ENCODE measurements at places on chromosomes 3 and 15.

- no peak for DNase-seq
These were observed 135.5 kb downstream of the CNTN6 start for GRCh38 chr3:1228289-1228688.

- DNase-seq = no peak
These were observed 402.1 kb downstream of the PDCD6IP start for GRCh38 chr3:34200576-34200975.

DNA sequence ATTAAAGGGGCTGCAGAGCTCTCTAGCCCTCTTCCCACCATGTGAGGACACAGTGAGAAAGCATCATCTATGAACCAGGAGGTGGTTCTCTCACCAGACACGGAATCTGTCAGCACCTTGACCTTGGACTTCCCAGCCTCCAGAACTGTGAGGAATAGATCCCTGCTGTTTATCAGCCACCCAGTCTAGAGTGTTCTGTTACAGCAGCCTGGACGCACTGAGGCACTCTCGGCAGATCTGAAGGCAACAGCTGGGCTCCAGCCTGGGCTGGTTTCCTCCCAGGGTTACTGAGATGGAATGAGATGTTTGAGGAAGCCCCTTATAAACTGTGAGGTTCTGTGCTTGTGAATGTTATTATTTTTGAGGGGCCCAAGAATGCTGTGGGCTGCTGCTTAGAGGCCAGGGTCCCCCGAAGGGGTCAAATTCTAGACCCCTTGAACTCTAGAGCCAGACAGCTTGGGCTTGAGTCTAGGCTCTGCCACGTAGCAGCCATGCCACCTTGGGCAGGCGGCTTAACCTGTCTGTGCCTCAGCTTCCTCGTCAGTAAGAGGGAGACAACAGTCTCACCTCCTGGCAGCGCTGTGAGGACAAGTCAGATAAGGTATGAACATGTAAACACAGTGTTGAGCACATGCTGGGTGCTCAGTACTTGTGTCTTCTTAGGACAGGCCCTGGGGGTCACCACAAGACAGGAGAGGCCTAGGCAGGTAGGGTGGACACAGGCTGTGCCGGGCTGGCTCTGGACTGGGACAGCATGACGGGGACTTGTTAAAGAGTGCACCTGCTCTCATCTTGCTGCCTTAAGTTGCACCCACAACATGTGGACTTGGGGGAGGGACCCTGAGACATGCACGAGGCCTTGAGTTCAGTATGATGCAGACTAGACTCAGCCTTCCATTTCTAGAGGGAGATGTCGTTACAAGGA lies 49.2 kb downstream of the MGLL start:
- no peak for DNase-seq

GRCh38 chr15:23067416-23067815 lies 28.0 kb upstream of the TUBGCP5 start:
- no peak for DNase-seq

DNA sequence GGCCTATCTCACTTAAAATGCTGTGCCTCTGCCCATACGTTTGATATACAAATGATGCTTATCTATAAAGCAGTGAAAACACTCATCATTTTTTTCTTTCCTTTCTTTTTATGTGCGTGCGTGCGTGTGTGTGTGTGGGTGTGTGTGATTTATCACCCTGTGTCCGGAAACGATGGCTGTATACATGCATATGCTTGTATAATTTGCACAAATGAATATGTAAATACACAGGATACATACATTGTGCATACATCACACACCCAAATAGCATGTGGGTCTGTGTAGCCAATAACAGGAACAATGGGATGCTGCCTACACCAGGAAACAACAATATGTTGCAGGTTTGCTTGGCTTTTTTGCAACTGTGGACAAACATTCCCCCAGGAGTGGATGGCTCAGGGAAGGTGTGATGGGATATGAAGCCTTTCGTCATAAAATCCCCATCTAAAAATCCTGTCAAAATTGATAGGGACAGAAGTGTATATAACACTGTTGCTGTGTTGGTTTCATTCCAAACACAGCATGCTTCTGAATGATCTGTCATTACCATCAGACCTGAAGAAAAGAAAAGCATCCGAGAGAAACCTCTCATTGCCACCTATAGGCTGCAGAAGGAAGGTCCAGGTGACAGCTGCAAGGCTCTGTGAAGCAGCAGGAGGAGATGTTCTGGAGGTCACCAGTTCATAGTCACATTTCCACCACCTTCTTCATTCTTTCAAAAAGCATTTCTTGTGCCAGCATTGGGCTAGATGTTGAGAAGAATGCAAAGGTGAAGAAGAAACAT lies 503.9 kb upstream of the NR2F2 start:
- no peak for DNase-seq

DNA sequence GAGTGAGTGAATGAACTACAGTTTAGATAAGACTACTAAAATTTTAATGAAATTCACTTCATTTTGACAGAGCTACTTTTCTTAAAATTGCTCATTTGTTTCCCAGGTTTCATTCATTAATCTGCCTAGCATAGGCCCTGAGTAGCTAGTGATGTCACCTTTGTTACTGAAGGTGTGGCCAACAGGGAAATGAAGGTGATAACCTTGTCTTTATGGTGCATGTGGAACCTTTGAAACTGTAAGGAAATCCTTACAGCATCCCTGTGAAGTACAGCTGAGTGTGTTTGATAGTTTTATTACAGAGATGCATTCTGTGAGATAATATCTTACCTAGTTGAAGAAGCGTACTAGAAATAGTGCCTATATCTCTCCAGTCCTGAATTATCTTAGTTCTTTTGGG lies 112.9 kb downstream of the AKAP13 start:
- DNase-seq = no peak

- DNase-seq = no peak
These were observed 12.8 kb upstream of the MEX3B start for GRCh38 chr15:82058517-82059204.

DNA sequence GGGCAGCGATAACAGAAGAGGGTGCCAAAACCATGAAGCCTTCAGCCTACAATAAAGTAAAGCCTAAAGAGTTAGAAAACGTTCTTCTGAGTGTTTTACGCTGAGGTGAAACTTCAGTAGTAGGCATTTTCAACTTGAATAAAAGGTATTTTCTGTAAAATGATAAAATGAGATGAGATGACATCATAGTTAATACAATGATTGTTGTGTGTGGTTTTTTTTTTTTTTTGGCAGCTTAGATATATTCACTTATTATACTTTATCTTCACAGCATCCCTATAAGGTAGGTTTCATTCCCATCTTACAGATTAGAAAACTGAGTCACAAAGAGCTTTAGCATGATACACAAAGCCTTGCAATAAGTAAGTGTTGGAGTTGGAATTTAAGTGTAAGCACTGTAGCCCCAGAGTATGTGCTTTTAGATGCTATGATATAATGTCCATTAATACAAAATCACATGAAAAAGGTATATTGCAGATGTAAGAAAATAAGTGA lies 291.9 kb upstream of the GRM7 start:
- no peak for DNase-seq

GRCh38 chr3:14277557-14277956 lies 98.9 kb downstream of the LSM3 start:
- no peak for DNase-seq

DNA sequence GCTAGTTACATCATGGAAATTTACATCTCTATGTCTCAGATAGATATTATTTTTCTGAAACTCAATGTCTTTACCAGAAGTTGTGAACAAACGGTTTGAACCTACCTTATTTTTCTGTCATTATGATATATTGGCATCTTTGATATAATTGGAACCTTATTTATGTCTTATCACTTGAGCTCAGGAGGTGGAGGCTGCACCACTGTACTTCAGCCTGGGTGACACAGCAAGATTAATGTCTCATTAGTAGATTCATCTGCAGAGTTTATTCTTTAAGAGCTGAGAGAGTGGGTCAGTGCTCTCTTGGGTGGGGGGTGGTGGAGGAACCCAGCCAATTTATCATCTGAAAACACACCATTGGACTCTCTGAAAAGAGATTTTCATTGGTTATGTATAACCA lies 21.4 kb downstream of the SCG3 start:
- no peak for DNase-seq

DNA sequence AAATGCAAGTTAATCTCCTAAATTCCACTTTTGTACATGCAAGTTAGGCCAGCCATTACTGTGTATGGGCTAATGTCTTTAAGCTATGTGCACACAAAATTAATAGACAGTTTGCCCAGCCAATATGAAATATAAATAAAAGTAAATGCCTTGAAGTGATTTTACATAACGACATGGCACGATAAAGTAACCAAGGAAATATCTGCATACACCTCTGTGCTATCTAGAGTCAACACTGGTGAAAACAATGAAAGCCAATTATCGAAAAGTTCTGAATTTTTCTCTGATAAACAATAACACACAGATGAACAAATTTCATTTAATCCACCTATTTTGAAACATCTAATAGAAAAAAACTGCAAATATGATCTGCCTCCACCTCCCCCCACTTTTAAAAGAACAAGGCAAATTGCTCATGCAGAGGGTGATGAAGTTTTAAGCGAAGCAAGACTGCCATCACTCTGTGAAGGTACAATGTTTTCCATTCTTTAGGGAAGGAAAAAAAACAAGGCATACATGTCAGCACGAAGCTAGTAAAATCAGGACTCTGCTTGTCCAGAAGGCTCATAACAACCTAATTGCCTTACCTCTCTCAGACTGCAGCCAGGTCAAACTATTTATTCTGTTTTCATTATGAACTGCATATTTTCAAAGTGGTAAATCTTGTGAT lies 317.7 kb downstream of the MECOM start:
- DNase-seq = no peak

GRCh38 chr3:148643389-148643840 lies 54.3 kb upstream of the AGTR1 start:
- DNase-seq = no peak

DNA sequence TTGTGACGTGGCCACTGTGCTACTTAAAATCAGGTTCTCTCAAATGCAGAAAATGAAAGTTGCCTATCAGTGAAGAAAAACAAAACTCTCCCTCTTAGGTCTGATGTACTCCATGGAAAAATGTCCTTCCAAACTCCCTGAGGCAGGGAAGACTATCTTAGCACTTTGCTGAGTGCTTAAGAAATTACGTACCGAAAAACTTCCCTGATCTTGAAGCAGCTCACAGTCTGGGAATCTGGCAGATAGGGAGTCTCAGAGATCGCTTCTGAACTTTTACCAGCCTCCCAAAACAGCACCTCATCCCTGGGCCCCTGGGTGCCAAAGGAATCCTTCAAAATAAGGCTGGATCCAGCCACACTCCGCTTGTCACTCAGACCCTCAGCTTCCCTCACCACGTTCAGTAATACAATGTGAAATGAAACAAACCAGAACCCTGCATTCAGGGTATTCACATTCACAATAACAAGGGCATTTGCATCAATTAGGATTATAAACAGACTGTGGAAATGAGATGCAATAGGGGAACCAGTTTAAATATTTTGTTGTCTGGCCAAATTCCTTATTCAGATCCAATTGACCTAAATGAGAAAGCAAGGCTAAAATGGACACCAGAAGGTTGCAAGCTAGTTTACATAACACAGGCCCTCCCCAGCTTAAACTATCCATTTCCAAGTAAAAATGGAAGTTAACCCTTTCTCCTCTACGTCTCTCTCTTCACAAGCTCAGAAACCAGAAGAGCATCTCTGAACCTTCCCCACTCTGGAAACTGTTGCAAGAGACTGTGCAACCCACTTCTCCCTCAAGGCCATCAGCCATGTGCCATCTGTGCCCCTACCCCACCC lies 20.9 kb downstream of the OSBPL10 start:
- DNase-seq = peak; percentile 76

DNA sequence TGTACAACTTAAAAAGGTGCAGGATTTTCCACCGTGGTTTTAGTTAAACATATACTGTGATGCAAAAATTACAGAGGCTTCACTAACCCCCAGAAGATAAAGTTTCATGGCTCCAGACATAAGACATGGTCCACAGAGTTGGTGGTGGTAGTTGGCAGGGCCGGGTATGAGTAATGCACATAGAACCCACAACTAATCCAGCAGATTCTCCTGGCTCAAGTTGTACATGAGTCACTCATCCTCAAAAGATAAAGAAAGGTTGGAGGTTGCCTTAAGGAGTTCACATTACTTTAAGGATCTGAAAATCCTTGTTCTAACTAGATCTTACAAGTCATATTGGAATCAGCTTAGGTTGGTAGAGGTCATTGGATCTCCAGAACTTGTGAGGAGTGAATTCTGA lies 98.3 kb upstream of the ZBTB20 start:
- no peak for DNase-seq

DNA sequence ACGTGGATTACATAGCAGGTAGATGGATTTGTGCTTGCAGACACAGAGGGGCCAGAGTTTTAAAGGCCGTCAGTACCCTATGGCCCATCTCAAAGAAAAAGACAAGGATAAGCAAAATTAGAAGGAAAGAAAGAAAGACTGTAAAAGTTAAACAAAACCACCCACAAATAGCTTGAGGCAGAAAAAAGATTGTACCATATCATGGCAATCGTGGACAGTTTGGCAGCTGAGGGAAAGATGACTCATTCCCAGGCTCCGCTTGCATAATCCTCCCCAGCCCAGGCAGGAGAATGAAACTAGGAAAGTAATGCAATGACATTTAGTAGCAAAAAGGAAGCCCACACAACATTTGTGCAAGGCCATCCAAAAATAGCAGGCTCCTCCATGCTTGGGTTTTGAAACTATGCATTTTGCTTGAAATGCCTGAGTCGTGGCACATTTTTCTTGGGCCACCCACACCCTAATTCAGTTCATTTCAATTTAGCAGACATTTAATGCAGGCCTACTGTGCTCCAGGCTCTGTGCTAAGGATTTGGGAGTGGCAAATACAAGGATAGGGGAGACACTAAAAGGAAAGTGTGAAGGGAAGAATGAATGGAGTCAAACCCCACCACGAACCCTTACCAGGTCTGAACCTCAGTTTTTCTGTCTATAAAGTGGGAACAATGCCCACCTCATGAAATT lies 40.9 kb upstream of the SMAD3 start:
- peak; percentile 96 for DNase-seq

- DNase-seq = peak; percentile 44
These were observed 29.7 kb downstream of the TRIM71 start for GRCh38 chr3:32847528-32847927.

- DNase-seq = no peak
These were observed 57.3 kb upstream of the SNTN start for GRCh38 chr3:63595221-63595620.

DNA sequence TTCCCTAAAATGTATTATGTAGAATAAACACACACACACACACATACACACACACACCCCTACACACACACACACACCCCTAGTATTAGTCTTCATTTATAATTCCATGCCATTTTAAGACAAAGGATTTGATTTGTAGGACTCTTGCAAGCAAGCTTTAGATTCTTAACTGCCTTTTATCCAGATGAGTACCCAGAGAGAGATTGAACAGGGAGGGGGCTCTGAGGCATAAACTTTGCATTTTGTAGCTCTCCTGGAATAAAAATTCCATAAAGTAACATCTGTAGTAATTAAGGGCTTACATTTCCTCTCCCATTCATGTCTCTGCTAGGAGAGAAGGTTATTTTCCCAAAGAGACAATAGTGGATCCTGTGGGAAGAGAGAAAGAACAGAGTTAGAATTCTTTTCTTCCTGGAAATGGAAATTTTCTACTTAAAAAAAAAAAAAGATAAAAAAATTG lies 479.4 kb downstream of the RBMS3 start:
- DNase-seq = peak; percentile 76

Measured in muscle of leg (tissue), 16 donors.